Fibroblast of skin of back (primary cell): ENCODE measurements at places on chromosomes 13 and 19.

GRCh38 chr13:72166102-72166650, 299.2 kb upstream of the DACH1 start:
- peak; percentile 58 for DNase-seq

- DNase-seq: no peak
These were observed 1196.2 kb downstream of the PCDH9 start for GRCh38 chr13:66033924-66034323.

DNA sequence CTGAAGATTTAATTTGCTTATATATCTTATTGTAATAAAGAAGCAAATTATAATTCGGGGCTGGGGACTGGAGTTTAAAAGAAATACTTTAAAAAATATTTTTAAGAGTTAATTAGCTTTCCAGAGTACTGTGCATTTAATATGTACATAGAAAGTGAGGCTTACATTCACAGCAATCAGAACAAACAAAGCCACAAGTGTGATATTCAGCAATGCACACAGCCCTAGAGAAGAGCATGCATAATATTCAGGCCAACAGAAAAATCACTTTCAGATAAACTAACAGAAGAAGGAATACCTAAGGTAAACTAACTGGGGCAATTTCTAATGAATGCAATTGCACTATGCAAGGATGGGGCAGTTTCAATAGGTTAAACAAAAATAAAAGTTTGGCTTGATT, 241.8 kb downstream of the GPC6 start:
- no peak for DNase-seq

- DNase-seq: no peak
These were observed 3.6 kb downstream of the TMEM259 start for GRCh38 chr19:1017115-1017905.

DNA sequence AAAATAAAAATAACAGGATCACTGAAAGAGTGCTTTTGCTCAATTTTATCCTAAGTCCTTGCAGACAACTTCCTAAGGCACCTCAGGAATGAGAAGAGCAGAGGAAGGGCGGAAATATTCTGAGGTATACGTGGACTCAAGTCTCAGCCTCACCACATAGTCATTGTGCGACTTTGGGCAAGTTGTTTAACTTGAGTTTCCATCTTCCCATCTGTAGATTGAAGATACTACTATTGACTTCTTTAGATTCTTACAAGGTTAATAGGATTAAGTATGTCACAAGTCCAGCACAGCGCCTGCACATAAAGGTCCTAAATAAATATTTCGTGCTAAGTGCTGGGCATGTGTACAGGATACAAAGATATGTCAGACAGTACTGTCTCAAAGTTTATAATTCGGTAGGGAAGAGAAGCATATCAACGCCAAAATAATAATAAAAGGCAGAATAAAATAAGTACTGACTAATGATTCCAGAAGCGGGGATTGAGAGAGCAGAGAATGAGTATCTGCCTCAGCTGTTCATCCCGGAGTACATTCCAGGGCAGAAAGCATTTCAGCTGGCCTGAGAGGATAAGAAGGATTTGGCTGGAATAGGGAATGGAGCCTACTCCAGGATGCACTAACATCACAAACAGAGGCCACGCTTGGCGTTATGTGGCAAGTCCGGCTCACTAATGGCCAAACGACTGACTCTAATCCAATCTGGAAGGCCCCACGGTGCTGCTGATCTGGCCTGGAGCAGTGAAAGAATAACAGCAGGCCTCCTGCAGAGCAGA, 139.7 kb downstream of the FLT1 start:
- DNase-seq: no peak

DNA sequence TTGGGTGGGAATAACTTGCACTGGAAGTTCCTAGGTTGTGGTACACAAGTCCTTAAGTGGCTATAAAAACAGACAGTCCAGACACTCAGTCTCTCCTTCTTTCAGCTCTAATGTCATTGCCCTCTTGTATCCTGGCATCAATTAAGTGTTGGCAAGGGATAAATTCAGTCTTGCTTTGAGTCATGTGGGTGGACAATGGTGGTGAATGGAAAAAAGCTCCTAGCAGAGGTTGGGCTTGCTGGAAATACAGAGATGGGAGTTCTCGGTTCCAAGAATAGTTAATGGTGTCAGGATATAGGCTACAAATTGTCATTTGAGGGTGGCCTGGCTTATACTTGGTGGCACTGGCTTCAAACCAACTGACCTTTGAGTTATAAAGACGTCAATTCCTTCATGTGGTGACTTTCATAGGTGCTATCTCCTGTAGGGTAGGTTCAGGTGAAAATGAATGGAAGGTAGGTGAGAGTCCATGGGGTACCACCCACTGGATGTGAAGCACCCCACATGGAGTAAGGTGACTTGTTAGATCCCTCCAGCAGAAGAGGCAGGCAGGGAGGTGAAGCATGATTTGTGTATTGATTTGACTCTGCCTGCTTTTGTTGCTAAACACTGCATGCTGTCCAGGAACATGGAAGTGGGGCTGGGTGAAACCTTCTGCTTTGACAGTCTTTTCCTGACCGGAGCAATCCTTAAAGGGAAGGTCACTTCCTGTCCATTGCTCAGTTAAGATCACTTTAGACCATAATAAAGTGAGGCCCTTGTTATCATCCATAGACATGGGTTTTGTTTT, 102.0 kb downstream of the LACC1 start:
- DNase-seq: no peak

GRCh38 chr13:95073747-95074311, 227.4 kb downstream of the ABCC4 start:
- peak; percentile 30 for DNase-seq

DNA sequence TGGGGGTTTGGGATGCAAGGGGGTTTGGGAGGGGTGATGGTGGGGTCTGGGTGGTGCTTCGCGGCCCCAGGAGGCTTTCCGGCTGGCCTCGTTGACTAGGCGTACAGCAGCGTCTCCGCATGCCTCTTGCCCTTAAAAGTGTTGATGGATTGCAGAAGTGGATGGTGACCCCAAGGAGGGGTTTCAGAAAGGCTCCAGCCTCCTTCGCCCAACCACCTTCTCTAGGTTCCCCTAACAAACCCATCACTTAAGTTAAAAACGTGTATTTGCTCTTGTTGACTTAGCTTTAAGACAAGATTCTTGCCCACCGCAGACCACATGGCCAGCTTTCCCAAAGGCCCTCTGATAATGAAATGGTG, 8.1 kb upstream of the TSHZ3 start:
- no peak for DNase-seq
